ENCODE measurements at places on chromosomes 7 and 10.

DNA sequence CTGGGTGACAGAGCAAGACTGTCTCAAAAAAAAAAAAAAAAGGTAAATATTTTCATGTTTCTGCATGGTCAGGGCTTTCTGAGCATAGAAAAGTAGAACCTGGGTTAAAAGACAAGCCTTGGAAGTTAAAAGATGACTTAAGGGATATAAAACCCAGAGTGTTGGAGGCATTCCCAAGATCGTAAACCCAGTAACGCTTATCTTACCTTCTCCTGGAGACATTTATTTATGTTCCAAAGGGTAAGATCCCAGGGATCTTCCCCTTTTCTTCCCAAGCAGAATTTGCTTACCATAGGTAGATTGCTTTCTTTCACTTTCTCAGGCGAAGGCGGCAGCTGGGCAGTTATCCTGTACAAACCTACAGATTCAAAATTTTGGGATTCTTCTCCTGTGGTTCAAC is 22.2 kb downstream of the SUGCT start:
- no peak for DNase-seq

DNA sequence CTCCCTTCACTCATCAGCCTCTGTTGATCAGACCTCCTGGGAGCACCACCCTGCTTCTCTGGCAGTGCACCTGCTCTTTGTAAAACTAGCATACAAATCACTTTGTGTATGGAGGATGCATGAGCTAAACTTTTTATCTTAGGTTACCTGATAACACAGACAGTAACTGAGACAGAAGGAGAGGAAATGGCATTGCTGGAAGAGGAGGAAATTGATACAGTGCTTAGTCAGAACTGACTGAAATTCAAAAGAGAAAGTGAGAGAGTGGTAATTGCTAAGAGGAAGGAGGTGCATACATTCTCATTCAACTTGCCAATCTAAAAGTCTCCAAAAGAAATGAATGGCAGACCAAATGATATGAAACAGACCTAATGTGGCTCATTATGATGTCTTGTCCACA is 1120.7 kb downstream of the GATA3 start:
- DNase-seq, result no peak

DNA sequence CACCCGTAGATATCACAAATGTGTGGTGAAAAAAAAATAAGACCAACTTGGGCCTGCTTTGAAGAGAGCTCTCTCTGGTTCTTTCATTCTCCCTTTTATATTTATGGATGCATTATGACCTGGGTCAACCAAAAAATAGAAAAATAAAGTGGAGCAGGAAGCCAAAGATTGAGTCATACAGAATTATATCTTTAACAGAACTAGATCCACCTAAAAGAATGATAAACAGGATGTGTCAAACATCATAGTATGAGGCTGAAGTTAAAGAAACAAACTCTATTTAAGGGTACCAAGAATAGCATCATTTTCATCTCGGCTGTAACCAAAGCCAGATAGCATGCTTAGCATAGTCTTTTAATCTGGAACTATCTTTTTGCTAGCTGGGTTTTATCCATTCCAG is 28.8 kb upstream of the NMT2 start:
- no peak for DNase-seq

GRCh38 chr10:113228530-113228929 is 278.5 kb downstream of the TCF7L2 start:
- DNase-seq, result no peak

DNA sequence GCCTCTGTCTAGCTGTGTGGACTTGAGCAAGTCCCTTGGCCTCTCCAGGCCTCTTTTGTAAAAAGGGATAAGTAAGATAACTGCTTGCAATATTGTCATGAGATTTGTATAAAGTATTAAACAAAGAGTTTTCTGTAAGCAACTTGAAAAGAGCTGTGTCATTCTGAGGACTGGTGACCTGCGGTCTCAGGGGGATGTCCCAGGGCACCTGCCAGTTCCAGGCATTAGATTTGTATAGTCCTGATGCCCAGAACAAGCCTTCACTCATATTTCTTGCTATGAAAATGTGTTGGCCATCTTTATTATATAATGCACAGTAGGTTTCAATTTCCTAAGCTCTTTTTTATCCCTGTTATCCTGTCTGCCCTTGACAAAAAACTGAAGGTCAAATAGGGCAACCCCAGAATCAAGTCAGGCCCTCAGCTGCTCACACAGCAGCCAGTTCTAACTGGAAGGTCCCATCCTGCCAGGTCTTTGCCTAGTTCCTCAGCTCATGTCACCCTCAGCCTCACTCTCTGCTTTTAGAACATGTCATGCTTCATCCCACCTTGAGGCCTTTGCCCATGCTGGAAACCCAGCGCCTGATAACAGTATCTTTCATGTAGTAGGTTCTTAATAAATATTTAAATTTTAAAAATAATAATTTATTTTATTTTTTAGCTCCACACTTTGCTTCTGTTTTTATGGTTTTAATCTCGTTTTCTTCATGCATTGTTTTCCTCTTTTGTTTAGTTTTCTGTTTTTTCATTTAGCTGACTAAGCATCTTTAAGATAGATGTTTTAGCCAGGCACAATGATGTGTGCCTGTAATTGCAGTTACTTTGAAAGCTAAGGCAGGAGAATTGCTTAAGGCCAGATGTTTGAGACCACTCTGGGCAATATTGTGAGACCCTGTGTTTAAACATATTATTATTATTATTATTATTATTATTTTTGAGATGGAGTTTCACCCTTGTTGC is 87.5 kb upstream of the ZNF92 start:
- no peak for DNase-seq

DNA sequence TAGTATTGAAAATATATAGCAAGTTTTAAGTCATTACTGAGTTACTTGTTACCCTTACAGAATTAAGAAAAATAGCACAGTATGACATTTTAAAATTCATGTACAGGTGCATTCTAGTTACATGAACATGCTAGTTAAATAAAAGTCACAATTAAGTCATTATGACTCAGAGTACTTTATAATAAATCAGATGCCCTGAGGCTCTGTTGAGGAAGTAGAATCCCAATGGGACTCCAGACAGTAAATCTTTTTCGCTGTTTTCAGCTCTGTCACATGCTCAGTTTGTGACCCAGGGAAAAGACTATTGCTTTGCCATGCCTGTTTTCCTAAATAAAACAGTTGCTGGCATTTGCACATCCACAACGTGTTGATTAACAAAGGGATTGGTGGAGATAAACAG is 21.0 kb downstream of the NUDT13 start:
- no peak for DNase-seq

DNA sequence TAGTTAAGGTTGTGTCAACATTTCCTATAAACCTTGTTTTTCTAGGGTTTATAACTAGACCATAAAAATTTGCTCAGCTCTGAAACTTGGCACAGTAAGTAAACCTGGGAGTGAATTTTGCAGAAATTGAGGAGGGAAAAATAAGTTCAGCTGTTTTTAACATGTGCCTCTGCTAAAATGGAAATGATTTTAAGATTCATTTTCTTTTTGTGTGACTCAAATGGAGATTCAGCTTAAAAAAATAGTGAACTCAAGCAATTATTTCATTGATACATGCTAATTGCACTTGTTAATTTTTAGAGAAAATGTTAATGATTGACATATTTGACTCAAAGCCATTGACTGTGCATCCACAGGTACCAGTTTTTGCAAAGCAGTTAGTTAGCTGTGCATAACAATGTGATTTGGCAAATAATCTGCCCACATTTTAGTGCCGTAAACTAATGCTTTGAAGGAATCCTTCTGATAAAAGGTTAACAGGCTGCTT is 68.5 kb upstream of the ZNF438 start:
- DNase-seq, result no peak

GRCh38 chr7:158187694-158187994 is 400.0 kb downstream of the PTPRN2 start:
- DNase-seq, result no peak

DNA sequence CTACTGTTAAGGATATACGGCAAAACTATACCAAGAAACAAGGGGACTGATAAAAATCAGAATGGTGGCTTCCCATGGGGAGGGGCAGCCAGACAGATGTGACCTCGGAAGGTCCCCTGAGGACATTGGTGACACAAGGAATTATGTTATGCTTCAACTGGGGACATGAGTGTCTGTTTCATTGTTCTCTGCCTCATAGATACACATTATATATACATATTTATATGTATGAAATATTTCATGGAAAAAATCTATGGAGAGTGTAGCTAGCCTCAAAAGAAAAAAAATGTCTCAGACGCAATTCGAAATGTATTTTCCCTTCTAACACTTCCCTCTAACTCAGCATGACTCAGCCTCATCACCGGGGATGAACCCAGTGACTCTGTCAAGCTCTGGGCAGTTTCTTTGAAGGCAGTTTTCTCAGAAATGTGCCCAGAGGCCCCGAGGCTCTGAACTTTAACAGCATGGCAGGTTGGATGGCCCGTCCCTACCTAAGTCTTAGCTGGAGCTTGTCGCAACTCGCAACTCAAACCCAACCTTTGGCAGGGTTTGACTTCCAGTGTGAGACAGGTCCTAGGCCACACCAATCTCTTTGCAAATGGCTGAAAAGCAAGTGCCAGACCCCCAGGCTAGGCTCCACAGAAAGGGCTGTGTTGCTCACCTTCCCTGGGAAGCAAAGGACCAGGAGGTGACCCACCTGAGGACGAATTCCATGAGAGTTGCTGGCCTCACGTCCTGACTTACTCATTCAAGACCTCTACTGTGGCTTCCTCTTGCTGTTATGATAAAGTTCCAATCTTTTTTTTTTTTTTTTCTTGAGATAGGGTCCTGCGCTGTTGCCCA is 86.9 kb downstream of the CARD11 start:
- DNase-seq, result peak; percentile 76

DNA sequence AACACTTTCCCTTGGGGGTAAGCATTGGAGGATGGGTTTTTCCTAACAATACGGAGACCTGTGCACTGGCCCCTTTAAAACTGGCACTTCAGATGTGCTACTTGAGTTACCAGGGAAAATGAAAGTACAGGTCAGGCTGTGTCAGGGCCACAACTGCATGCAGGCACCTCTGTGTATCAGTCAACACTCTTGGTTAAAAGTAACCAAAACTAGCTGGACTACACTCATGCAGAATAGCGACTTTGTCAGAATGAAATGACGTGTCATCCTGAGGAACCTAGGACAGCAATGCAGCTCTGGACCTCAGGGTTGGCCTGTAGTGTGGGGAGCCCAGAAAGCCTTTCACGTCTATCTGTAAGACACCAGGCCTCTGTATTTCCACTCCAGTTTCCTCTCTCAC is 33.8 kb upstream of the SMKR1 start:
- DNase-seq, result no peak

- DNase-seq, result no peak
These were observed 3.0 kb upstream of the CCDC136 start for GRCh38 chr7:128788446-128789412.

GRCh38 chr7:44244282-44244681 is 43.5 kb downstream of the YKT6 start:
- no peak for DNase-seq

DNA sequence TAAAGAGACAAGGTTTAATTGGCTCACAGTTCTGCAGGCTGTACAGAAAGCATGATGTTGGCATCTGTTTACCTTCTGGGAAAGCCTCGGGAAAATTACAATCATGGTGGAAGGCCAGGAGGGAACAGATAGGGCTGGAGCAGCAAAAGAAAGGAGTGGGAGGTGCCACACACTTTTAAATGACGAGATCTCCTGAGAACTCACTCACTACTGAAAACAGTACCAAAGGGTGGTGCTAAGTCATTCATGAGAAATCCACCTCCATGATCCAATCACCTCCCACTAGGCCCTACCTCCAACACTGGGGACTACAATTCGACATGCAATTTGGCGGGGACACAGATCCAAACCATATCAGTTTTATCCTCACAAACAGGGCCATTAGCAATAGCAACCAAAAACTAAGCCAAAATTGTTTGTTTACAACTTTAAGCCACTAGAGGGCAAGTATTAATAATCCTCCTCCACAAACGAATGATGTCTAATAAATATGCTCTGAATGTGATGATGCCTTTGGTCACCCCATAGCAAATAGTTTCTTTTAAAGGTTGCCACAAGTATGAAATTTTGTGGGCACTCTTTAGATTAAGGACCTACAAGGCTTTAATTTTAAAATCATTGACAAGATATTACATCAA is 129.2 kb upstream of the NRBF2 start:
- DNase-seq, result no peak

DNA sequence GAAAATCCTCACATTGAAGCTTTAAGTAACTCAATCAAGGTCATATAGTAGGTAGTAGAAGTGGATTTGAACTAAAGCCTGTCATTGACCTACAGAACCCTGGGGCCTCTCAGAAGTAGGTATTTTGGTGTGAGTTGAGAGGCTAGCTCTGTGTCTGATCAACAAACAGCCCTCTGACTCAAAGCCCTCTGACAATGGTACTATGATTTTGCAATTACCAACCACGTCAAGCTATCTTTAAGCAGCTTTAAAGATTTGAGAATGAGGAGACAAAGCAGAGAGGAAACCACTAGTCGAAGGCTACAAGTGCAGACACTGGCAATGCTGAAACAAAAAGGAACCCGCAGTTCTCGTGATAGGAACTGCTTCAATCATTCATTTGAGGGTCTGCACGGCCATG is 19.0 kb upstream of the PDE1C start:
- no peak for DNase-seq

- no peak for DNase-seq
These were observed 492 bp upstream of the VCL start for GRCh38 chr10:73997461-73997786.

- no peak for DNase-seq
These were observed 613.8 kb downstream of the PHTF2 start for GRCh38 chr7:78412216-78412858.

GRCh38 chr7:44111761-44112160 is 7.6 kb downstream of the AEBP1 start:
- no peak for DNase-seq

- DNase-seq, result no peak
These were observed 202.8 kb upstream of the CXCL12 start for GRCh38 chr10:44587488-44588318.

GRCh38 chr7:145152589-145152988 is 316.7 kb upstream of the TPK1 start:
- no peak for DNase-seq

DNA sequence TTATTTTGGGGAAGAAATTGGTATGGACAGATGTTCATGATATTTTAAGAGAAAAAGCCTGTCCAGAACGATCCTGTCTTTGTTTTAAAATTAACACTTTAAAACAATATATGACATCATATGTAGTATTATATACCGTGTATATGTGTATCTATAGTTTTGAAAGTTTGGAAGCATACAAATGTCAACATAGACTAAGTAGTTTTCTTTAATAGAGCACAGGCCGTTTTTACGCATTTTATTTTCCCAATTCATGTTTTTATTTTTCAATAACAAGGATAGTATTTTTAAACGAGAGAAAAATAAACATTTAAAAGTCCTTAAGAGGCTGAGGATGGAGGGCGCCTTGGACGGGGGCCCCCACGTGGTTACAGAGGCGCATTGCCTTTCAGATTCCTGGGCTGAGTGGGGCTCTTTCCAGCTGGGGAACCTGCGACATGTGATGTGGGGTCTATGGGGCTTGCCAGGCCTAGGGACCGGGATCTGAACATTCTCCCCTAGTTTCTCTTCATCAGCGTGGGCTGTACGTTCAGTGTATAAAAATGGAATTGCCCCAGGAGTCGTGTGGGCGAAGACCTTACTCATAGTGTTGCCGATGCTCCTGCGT is 127.8 kb upstream of the ZNF746 start:
- DNase-seq, result no peak

Data from keratinocyte (primary cell).